ENCODE measurements at places on chromosomes 5 and 9.

DNA sequence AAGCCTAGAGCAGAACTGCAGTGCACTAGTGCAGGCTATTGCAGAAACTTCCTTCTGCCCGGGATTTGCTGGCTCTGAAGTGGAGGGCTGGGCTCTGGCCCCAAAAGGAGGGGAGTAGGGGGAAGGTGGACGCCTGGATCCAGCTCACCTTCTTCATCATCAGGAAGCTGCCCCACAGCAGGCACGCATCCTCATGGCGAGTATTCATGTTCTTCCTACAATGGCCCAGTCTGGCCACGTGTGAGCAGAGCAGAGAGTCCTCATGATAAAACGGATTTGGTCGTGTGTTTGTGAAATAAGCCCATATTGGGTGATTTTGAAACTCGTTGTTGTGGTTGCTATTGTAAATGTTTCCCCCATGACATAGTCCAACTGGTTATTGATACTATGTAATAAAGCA is 8.2 kb upstream of the GLIPR2 start:
- no peak for DNase-seq

DNA sequence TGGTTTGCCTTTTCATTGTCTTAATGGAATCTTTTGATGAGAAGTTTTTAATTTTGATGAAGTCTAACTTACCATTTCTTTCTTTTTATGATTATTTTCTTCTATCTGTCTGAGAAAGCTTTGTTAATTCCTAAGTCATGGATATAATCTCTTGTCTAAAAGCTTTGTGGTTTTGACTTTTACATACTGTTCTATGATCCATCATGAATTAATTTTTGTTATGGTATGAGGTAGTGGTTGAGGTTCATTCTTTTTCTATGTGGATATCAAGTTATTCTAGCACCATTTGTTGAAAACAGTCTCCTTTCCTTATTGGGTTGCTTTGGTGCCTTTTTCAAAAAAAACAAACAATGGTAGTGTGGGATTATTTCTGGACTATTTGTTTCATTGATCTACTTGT is 20.4 kb downstream of the FBXO10 start:
- DNase-seq = no peak

DNA sequence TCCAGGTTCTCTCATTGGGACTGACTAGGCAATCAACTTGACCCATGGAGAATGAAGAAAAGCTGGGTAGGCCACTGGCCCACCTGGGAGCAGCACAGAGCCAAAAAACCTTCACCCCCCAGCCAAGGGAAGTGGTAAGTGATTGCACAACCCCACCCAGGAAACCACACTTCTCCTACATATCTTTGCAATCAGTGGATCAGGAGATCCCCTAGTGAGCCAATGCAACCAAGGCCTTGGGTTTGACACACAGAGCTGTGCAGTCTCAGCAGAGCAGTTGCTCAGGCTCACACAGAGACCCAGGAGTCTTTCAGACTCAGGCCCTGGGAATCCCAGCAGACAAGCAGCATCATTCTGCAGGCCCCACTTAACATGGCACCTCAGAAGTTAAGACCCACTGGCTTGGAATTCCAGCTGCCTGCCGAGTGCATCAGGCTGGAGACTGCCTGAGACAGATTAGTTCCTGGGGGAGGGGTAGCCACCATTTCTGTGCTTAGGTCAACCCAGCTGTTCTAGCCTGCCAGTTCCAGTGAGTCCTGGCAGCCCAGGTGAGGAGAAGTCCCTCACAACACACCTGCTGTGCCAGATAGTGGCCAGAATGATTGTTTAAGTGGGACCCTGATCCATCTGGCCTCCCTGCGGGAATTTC is 136.4 kb downstream of the SAXO1 start:
- DNase-seq = no peak

DNA sequence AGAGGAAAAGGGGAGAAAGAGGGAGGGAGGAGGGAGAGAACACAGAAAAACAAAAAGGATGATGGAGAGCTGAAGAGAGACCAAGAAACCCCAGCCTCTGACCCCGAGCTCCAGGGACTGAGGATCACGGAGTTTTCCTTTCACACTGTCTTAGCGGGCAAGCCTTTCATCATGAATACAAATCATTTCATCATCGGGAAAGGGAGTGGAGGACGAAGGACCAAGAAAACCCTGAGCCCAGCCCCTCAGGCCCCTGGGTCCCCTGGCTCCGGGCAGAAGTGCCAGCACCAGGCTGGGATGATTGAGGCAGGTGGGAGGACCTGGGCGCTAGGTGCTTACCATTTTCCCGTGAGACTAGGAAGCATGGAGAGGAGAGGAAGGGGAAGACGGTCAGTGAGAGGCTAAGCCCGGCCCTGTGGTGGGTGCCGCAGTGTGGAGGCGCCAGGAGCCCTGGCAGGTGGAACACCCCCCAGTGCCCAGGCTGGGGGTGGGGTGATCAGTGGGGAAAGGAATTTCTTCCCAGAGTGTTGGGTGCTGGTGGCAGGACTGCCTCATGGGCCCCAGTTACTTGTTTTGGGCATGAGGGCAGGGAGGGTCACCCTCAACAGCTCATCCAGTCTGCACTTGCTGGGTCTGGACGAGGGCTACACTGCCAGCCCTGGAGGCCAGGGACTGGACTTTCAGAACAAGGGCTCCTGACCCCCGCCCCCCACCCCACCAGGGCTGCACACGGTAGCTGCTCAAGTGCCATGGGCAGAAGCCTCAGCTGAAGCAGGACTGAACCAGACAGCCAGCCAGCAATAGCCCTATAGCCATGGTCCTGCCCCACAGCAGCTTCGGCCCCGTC is 49.0 kb upstream of the SARDH start:
- DNase-seq = no peak

DNA sequence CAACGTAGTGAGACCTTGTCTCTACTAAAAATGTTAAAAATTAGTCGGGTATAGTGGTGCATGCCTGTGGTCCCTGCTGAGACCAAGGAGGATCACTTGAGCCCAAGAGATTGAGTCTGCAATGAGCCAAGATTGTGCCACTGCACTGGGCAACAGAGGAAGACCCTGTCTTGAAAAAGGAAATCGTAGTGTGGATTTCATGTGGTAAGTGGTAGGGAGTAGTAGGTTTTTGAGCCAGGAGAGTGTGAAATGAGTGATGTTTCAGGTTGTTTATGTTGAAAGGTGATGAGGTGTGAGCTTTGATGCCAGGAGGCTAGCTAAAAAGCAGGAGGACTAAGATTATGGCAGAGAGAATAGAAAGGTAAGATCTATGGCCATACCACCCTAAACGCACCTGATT is 5.9 kb downstream of the MATR3 start:
- DNase-seq = no peak

DNA sequence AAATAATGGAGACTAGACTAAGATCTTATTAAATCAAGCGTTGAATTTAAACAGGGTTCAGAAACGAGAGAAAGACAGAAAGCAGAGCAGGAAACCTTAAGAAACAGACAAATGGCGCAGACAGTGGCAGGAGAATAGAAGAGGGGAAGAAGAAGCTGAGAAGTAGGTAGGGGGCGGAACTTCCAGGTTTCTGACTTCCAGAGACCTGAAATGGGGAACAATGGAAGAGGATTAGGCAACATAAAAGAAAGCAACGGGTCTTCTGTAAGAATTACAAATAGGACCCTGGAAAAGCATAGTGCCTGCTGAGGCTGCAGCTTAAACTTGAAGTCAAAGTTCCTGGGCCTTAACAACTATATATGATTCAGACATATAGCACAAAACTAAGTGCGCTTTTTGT is 101.7 kb downstream of the BNC2 start:
- DNase-seq = no peak

GRCh38 chr5:159669559-159669958 is 246.7 kb upstream of the ADRA1B start:
- DNase-seq = no peak

DNA sequence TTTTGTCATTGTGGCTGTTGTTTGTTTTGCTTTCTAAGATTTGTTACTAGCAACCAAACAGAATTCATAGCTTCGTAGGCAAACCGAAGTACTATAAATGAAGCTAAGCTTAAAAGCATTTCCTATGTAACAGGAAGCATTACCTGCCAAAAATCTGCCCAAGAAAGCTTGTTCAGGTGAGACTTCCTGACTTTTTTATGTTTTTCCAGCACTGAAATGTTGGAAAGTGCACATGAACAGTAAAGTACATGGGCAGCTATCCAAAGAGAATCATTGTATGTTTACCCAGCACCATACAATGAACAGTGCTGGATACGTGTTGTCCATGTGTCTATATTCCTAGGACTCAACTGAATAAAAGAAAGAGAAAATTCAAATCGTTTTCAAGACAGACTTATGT is 247.1 kb downstream of the NFIB start:
- DNase-seq = no peak

DNA sequence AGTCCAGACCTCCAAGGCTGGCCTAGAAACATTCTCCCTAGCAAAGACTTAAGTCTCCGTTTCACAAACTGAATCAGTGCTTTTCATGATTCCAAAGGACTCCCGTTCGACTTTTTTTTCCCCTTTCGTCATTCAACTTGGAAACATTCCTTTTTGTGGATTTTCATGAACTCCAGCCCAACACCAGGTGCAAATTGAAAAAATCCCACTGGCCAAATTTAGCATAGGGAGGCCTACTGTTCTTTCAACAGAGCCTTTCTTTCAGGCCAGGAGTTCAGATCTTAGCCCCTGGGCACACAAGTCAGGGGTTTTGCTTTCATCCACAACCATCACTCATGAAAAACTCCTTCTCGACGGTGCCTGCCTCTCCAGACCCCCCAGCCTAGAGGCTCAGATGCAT is 285.3 kb downstream of the PIK3R1 start:
- DNase-seq = no peak

GRCh38 chr9:135526089-135526729 is 5.0 kb downstream of the LCN1 start:
- no peak for DNase-seq

GRCh38 chr5:58462623-58463230 is 2.8 kb upstream of the PLK2 start:
- DNase-seq = no peak

GRCh38 chr9:107907715-107908114 is 418.1 kb upstream of the KLF4 start:
- no peak for DNase-seq

GRCh38 chr5:136236479-136237083 is 43.6 kb upstream of the SMIM32 start:
- DNase-seq = no peak

DNA sequence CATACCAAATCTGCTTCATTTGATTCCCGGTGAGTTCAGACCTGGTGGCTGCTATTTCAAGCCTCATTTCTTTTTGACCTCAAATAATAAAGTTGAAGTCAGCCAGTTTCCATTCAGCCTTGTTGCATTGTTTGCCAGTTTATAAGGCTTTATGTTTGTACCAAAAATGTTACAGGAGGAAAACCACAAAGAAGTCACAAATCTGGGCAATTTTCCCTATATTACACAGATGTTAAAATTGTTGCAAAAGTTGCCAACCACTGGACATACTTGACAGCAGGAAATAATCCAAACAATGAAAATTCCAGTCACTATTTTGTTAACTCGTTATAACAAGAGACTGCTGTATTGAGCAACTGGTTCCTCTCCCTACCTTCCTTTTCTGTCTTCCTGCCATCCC is 1325.0 kb upstream of the DMAC1 start:
- no peak for DNase-seq

GRCh38 chr5:102910240-102911226 is 155.4 kb downstream of the PAM start:
- no peak for DNase-seq

DNA sequence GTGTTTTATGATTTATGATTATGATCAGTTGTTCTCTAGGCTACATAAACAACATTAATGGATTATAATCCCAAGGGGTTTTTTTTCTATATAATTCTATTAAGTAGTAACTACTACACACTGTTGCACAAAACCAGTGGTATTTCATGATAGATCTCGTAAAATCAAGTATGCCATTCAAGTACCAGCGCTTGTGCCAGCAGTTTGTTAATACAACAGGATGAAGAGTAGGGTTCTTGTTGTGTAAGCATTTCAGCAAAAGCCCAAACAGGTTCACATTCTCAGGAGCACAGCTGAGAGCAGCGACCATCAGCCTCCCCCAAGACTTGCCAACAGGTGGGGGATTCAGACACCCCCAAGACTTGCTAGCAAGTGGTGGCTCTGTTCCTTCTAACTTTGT is 88.8 kb downstream of the CTNND2 start:
- no peak for DNase-seq

DNA sequence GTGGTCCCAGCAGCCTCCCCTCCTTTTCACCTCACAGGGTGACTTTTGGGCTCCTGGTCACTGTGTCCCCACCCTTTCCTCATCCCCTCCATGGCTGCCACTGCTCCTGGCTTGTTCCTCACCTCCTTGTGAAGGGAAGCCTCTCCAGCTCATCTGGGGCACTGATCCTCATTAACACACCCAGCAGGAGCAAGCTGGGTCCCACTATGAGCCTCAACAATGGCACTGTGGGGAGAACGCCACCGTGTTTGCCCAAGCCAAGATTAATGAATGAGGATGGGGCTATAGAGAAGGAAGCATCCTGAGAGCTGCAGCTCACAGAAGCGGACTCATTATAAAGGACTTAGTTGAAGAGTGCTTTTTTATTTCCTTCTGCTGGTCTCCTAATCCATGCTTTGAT is 118.4 kb downstream of the MARCHF11 start:
- DNase-seq = no peak

DNA sequence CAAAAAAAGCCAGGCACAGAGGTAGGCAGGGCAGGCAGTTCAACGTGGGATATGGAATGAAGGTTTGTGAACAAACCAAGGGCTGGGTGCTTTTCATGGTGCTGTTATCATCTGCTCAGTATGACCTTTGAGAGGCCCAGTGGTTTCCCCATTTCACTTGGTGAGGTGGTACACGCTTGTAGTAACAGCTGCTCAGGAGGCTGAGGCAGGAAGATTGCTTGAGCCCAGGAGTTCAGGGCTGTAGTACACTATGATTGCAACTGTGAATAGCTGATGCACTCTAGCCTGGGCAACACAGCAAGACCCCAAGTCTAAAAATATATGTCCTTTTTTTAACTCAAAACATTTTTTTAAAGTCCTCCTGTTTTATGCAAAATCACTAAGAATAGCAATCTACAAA is 174.8 kb downstream of the ENC1 start:
- no peak for DNase-seq

- DNase-seq = no peak
Measured at GRCh38 chr5:111968459-111968858, 211.5 kb upstream of the NREP start.

DNA sequence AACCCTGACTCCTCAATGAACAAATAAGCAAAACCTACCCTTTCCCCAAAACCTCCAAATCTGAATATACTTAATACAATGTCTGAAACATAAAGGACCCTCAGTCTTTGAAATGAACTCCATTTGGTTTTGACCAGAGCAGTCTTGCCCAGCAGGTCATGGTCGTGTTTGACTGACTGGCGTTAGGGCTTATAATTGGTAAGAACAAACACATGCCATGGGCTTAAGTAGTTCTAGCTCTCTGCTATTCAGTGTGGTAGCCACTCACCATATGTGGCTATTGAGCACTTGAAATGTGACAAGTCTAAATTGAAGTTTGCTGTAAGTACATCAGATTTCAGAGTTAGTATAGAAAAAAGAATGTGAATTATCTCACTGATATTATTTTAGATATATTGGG is 42.1 kb downstream of the LRRTM2 start:
- DNase-seq = no peak

All from D721Med (cell line).